Suppressor macrophage treated with lipopolysaccharide for 4 hours (primary cell): ENCODE measurements at places on chromosomes 4 and X.

DNA sequence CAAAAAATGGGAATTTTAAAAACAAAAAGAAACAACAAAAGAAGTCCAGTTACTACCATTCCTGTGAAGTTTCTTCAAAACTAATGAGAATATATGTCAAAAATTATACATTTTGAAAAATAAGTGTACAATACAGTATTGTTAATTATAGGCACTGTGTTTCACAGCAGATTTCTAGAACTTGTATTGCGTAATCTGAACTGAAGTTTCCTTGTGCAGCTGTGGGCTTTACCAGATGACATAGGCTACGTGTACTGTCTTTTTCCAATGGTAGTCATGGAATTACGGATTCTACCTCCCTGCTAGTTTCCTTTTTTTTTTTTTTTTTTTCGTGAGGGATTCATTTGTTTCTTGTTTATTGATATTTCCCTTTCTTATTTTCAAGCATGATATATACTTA, 113.8 kb upstream of the GABRA2 start:
- DNase-seq, result no peak

DNA sequence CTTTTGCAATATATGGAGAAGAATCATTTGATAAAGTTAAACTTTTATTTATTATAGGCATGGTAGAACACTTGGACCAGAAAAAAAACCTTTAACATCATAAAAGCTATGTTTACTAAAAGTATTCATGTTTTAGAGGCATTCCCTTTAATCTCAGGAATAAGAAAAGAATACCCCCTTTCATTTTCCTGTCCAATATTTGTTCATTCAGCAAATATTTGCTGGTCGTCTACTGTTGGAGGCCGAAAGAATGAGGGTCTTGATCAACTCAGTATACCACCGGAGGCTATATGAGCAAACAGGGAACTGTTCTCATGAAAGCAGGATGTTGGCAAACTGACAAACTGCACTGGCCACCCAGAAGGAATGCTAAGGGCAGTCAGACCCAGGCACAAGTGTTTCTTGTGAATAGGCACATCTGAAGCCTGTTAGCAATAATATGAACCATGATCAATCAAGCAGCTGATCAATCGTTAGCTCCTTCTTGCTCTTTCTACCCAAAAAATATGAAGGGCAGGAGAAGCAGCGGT, 480.8 kb upstream of the FAT1 start:
- no peak for DNase-seq

GRCh38 chrX:103212749-103213457, 2.0 kb upstream of the BEX4 start:
- DNase-seq, result no peak

GRCh38 chrX:116243039-116243438, 72.5 kb downstream of the AGTR2 start:
- DNase-seq, result no peak

GRCh38 chr4:169716677-169717076, 41.1 kb downstream of the HPF1 start:
- DNase-seq, result no peak

DNA sequence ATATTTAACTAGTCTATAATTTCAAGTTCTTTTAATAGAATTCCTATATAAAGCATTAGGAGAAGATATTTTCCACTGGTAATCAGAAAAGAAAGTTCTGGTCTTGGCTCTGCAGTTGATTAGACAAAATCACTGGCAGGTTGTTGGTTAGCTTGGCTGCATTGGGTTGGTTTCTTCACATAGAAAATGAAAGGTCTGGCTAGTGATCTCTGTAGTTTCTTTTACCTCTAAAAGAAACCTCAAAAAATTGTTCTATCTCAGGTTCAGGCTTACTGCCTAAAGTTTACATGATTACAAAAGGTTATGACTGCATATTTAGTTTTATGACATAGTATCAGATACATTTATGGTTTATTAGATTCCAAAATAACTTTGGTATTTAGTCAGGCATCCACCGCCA, 95.8 kb upstream of the NAP1L5 start:
- DNase-seq, result no peak

DNA sequence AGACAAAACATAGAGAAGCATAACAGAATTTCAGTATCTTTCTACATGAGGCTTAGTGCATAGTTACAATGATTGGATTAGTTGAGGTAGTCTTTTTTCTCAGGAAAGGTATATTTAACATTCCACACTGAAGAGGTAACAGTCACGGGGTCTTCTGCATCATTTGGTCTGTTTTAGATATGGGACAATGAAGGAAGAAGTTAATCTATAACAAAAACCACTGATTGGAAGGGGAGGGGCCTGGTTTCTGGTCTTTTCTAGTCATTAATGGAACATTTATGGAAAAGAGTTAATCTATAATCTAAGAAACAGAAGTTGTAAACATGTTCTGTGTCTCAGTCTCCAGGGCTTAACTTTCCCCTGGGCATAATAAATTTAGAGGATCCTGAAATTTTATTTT, 37.3 kb upstream of the HPSE start:
- DNase-seq, result no peak

GRCh38 chr4:101670897-101671296, 119.6 kb upstream of the BANK1 start:
- no peak for DNase-seq

DNA sequence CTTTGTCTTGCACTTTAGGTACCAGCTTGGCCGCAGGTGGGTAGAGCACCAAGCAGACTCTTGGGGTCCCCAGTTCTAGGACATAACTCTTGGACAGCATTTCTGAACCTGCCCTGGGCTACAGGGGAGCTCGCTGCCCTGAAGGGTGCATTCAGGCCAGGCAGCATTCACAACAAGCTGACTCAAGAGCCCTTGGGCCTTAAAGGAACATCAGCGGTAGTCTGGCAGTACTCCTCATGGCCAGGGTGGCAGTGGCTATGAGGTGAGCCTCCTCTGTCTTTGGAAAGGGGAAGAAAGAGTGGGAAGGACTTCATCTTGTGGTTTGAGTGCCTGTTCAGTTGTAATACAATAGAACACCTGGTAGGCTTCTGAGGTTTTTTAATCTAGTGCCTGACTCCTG, 24.8 kb upstream of the SMARCA5 start:
- no peak for DNase-seq

- no peak for DNase-seq
Observed at GRCh38 chrX:14864631-14865030, 8.2 kb downstream of the FANCB start.

GRCh38 chr4:101283434-101283833, 63.9 kb downstream of the PPP3CA start:
- DNase-seq, result peak; percentile 19

DNA sequence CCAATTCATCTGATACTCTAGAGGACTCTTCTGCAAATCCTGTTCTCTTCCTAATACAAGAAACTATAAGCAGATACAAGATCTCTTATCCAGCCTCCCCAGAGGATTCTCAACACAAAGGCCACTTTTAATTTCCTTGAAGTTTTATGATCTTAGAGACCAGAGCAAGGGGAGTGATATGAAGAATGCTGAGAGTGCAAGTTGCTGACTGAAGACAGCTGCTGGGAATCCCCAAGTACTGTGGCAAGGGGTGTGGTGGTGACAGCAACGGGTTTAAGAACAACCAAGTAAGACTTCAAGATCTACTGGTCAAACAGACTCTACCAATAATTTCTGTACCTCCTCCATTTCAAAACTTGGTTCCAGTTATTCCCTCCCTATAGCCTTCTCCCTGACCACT, 7.0 kb downstream of the AMMECR1 start:
- peak; percentile 35 for DNase-seq

DNA sequence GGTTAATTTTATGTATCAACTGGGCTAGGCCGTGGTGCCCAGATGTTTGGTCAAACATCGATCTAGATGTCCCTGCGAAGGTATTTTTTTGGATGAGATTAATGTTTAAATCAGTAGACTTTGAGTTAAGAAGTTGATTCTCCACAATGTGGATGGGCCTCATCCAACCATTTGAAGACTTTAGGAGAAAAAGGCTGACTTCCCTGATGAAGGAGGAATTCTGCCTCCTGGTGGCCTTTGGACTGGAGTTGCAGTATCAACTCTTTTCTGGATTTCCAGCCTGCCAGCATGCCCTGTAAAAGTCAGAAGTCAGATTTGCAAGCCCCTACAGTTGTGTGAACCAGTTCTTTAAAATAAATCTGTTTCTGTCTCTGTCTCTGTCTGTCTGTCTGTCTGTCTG, 91.4 kb downstream of the STK32B start:
- peak; percentile 52 for DNase-seq

GRCh38 chr4:142130666-142131065, 494.3 kb downstream of the IL15 start:
- no peak for DNase-seq
